CD4-positive, alpha-beta T cell treated with Interleukin-6 for 4 hours (primary cell): ENCODE measurements at places on chromosomes 16 and 17.
A peak's percentile ranks its signal among the peaks of the same experiment; 100 is the strongest.

GRCh38 chr16:60771138-60771537, 1265.1 kb downstream of the CDH8 start:
- no peak for DNase-seq

GRCh38 chr16:83227336-83227735, 580.4 kb upstream of the HSBP1 start:
- no peak for DNase-seq

- peak; percentile 42 for DNase-seq
Observed at GRCh38 chr16:3188925-3189825, 1.2 kb downstream of the OR1F1 start.

DNA sequence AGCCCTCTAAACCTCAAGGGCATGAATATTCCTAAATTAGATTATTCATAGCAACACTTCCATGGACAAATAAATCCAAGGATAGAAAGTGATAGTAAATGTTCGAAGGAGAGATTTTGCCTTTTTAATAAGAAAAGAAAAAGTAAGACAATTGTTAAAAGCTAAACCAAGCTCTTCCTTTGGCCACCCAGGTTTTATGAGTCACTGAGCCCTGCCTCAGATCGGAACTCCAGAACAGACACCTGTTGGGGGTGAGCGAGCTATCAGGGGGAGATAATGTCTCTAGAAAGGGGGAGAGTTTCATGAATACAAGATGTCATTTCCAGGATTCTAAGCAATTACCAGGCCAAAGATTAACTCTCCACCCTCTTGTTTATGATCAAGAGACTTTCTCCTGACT, 171.4 kb downstream of the ANKFN1 start:
- DNase-seq = no peak

DNA sequence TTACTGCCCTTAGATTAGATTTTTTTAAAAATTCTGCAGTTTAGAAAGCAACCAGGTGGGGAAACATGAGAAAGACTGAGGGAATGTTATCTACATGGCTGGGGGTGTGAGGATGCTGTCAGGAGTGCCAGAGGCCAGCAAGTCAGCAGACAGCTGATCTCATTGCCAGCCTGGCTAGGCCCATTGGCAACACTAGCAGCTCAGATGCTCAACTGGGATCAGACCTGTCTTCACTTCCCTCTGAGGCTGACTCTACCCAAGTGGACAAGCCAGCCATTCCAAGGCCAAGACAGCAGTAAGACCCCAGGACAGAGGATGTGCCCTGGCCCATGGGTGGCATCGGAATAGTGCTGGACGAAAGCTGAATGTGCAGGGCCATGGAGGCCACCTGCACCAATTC, 96.2 kb downstream of the TMEM132E start:
- DNase-seq = no peak

- peak; percentile 59 for DNase-seq
Observed at GRCh38 chr17:55420776-55421178, 858 bp downstream of the MMD start.

DNA sequence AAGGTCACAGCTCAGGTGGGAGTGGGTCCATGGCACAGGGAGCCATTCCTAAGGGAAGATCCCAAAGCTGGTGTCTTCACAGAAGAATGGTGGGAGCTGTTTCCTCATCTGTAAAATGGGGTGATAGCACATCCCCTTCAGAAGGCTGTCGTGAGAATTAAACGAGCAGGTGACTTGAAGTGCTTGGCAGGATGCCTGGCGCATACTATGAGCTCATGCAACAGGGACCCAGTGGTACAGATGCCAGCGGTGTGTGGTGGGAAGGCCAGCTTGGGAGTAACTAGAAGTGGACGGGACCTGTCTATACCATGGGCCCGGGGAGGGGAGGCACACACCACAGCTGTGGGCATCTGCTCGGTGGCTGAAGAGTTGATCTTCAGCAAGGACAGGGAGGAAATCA, 189.3 kb upstream of the TNRC6C start:
- no peak for DNase-seq

GRCh38 chr16:31128711-31129567, 6.6 kb downstream of the PRSS8 start:
- DNase-seq = no peak

- DNase-seq = peak; percentile 85
Observed at GRCh38 chr17:76714822-76715495, 4.2 kb upstream of the MXRA7 start.

GRCh38 chr17:3885970-3886369, 6.9 kb downstream of the CAMKK1 start:
- DNase-seq = no peak

GRCh38 chr17:48589831-48590606, at the start of gene HOXB3:
TSS of gene HOXB3 (minus strand) at chr17:48590241. CDS start at chr17:48552474, 37,767 bp downstream.
- DNase-seq = no peak

DNA sequence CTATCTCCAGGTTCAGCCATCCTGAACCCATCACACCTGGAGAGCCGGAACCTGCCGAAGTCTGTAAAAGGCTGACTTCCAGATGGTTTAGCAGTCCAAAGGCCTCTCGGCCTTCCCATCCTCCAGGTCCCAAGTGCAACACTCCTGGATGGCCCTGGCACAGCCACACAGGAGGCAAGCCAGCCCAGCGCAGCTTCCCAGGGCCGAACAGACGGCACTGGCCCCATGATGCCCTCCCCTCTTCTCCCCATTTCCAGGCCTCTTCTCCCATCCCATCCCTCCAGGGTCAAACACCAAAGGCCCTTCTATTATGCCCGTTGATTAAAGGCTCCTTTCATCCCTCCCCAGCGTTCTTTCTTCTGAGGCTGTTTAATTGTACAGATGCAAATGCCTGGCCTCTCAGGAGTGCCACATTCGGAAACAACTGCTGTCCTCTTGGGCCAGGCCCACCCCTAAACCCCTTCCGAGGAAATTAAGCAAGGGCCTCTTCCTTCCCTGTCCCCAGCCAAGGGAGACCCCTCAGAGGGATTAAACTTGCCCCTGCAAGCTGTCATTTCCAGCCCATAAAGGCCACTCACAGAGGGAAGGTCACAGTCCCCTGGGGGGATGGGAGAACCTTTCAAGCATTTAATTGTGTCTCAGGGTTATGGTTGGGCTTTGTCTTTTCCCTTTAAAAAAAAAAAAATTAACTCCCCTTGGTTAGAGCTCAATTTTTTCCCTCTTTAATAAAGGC, 30.8 kb downstream of the AXIN2 start:
- DNase-seq = no peak

DNA sequence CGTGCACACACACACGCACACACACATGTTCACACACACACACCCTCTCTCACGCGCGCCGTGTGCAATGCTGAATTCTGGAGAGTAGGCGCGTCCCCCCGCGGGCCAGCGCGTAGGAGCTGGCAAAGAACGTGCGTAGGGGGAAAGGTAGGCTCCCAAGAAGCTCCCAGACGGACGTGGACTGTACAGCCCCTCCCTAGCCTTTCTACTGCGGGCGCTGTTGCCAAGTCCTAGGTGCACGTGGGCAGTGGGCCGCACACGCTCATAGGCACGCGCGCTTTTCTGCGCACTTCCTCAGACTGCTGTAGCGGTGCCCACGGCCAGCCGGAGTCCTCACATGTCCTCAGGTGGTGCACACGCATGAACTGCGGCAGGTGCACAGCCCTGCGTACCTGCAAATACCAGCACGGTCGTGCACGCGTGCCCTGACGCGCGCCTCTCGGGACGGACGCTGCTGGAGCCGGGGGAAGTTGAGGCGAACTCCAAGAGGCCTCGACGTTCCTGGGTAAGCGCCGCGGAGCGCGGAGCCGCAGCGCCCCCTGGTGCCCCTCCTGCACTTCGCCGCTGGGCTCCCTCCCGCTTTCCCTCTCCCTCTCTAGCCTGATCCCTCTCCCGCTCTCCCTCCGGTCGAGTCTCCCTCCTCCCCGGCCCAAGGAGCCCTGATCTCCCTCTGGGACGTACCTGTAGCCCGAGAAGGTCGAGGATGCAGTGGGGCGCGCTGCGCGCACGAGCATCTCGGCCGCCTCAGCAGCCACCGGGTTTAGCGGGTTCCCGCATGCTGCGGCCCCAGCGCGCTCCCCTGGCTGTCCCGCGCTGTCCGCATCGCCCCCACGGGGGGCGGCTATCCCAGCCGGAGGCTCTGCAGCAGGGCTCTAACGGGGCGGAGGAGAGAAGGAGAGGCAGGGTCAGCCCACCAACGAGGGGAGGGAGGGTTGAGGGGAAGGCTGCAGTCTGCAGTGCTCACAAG, 749 bp downstream of the GRIN2A start:
- peak; percentile 10 for DNase-seq

DNA sequence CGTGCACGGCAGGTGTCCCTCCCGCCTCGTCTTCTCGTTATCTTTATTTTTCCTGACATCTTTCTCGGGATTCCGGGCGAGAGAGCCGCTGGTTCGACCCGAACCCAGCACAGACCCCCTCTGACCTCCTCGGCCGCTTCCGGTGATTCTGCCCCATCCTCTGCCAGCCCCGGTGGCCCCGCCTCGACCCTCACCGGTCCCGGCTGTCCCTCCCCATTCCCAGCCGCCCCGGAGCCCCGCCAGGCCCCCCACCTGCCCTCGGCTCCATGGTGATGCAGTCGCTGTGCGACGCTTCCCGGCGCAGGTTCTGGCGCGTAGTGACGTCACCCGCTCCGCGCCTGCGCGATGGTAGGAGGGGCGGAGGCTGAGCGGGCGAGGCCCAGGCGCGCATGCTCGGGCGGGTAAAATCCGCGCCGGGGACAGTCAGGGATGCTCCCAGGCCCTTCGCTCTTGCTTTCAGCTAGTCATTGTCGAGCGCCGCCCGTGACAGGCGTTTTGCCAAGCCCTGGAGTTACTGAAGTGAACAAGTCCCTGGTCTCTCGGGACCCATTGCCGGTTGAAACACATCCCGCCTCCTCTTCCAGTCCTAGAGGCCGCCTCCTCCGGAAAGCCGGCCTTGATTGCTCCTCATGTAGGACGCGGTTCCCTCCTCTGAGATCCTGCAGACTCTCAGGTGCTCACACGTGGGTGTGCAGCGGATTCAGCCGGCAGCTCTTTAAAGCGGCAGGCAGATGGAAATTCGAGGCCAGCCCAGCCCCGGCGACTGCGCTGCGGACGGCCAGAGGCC, at the start of gene MTHFSD:
TSS of gene MTHFSD (minus strand) at position 319 of the 787 bp plus-strand sequence. CDS start at position 268, 51 bp downstream.
- peak; percentile 95 for DNase-seq

DNA sequence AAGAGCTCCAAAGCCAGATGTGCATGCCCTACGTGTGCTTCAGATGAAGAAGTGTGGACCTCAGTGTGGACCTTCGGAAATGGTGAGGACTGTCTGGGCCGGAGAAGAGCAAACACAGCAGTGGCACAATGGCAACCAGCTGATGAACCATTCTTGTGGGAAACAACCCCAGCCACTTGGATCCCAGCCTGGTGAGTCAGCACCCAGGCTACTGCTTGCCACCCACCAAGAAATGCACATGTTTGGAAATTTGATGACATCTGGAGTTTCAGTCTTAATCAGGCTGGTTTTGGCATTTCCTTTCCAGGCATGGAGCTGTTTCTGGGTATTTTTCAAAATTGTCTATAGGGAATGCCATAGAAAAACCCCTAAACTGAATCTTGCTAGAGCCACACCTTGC, 42.7 kb downstream of the DYNLRB2 start:
- no peak for DNase-seq

DNA sequence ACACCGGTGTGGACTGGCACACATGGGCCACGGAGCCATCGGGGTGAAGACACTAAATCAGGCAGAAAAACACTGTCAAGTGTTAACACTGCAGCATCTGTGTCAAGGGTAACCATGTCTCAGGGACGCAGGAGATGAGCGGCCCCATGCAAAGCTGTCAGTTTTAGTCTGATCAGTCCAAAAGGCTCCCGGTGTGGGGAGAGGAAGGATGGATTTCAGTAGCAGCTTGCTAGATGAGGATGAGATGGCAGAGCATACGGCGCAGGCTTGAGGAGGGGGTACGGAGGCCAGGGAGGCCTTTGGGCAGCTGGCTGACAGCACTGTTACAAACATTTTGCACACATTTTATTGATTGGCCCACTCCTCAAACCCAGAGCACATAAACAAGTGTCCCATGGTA, 98.1 kb downstream of the GNAO1 start:
- no peak for DNase-seq

GRCh38 chr17:81050645-81051625, 16.0 kb downstream of the BAIAP2 start:
- no peak for DNase-seq

- no peak for DNase-seq
Observed at GRCh38 chr16:87794485-87795078, 28.8 kb upstream of the KLHDC4 start.

GRCh38 chr17:40791787-40792436, 7.8 kb downstream of the KRT28 start:
- no peak for DNase-seq

DNA sequence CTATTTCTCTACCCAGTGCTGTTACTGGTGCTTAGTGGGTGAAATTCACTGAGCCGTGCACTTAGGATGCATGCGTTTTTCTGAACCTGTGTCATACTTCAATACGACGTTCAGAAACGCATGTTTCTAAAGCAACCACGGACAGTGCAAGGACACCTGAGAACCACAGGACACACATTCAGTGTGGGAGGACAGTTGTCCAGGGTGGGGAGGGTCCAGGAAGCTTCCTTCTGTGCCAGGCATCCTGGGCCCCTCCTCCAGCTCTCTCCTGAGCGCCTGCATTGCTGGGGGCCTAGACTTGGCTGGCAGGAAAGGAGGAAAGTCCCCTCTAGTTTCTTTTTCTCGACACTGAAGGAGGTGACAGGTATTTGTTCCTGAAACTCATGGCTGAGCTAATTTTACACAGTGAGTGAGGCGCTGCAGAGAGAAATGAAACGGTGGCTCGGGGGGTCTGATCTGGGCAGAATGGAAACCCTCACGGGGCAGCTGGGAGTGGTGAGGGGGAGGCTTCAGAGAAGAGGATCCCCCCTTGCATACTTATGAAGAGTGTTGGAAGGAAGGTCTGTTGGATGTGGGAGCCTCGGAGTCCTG, 89.9 kb downstream of the IRF8 start:
- DNase-seq = no peak

DNA sequence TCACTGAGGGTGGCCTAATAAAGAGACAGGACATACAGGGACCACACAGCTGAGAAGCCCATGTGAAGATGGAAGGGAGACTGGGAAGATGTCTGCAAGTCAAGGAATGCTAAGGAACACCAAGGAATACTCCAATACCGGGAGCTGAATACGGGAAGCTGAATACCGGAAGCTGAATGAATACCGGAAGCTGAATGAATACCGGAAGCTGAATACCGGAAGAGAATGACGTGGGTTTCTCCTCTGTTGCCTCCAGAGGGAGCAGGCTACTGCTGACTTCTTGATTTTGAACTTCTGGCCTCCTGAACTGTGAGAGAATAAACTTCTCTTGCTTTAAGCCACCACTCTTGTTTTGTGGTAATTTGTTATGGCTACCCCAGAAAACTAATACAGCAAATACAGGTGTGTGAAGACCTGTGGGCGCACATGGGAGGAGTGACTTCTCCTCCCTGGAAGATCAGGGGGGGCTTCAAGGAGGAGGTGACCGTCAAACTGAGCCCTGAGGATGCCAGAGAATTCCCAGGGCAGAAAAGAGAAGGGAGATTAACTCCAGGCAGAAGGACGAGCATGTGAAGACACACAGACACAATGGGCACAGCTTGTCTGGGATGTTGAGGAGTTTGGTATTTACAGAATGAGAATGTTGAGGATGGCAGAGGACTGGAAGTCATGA, 259.9 kb downstream of the IRF8 start:
- DNase-seq = no peak
